Lower leg skin (tissue), 4 donors: ENCODE measurements at places on chromosomes 3 and 15. TPM values are rescaled to one million over a fixed set of nuclear protein-coding genes. Genes with fewer than 3 reads are reported as not detected.

DNA sequence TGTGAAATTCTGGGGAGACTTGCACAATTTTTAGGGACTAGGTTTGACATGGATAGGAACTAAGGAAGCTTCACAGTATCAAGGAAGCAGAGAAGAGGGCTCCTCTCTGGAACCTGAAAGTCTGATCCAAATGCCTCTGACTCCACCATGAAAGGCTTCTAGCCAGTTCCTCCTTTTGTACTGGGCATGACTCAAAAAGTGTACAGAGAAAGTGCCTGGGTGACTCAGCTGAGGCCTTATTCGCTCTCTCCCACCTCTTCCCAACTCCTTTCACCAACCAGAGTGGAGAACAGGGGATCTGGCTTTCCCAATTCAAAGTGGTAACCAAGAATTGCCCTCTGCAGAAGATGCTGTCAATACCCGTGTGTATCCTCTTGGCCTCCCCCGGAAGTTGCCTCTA, 342.9 kb upstream of the PROK2 start:
- DNase-seq = no peak

The GPR149 gene
- total RNA-seq = not detected

DNA sequence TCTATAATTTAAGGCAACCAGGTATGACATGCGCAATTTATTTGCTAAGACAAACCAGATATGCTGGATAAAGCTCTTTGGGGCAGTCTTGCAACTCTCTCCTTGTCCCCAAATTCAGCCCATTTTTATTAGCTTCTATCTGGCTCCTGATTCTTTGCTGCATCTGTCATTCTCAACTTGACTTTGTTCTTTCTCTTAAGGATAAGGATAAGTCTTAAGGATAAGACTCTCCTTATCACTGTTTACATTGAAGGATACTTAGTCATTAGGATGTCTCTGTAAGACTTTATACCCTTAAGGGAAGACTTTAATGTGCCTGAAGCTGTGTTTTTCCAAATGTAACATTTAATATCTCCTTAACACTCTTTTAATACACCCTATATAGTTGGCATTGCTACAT, 49.2 kb downstream of the ALCAM start:
- no peak for DNase-seq

- DNase-seq = no peak
Observed at GRCh38 chr3:122004107-122004506, 17.9 kb downstream of the ILDR1 start.

The LRRC49 gene
- 6.1 TPM for total RNA-seq
